Activated T-helper 17 cell treated with anti-CD3 and anti-CD28 coated beads, Interleukin-2, amount 50 U/mL, for 72 hours (primary cell): ENCODE measurements at places on chromosomes 6 and 20. TPM values are rescaled to one million over a fixed set of nuclear protein-coding genes. Genes with fewer than 3 reads are reported as not detected.

- no peak for ATAC-seq
These were observed 136.0 kb downstream of the MMUT start for GRCh38 chr6:49327005-49327404.

GRCh38 chr20:32296412-32296811 is 19.0 kb downstream of the KIF3B start:
- ATAC-seq, result no peak

DNA sequence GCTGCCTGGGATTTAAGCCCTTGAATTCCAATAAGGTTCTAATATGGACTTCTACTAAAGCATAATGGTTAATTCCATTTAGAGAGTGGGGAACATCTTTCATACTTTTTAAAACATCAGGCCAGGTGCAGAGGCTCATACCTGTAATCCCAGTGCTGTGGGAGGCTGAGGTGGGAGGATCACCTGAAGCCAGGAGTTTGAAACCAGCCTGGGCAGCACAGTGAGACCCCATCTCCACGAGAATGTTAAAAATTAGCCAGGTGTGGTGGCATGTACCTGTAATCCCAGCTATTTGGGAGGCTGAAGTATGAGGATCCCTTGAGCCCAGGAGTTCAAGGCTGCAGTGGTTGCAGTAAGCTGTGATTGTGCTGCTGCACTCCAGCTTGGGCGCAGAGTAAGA is 35.0 kb downstream of the E2F3 start:
- no peak for ATAC-seq

GRCh38 chr20:17925141-17925939 is 43.3 kb downstream of the SNX5 start:
- no peak for ATAC-seq

- peak; percentile 45 for ATAC-seq
These were observed 221.3 kb downstream of the GRIK2 start for GRCh38 chr6:101614774-101615173.

- ATAC-seq, result peak; percentile 97
These were observed 101.1 kb downstream of the HIVEP1 start for GRCh38 chr6:12113190-12113577.

DNA sequence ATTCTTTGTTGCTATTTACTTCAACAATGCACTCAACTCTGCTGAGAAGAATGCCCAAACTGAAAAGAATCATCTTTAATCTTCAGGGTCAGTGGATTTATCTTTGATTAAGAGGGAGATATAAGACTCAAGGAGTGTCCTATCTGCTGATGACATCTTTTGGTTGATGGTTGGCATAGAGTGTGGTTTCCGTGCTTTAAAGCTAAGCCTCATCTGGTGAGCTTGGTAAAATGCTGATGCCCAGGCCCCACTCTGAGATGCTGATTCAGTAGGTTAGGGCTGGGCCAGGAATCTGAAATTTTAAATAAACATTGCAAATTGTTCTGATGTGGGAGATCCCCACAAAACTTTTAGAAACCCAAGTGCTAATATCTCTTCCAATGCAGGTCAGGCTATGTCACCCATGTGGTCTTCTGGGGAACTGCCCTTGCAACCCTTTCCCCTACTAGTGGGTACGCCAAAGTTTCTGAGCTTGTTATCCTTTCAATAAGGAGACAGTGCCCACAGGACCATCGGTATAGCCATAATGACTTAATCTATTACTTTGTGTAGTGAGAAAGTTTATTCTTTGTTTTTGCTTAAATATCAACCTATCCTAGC is 68.5 kb upstream of the ARMH2 start:
- ATAC-seq, result no peak

- no peak for ATAC-seq
These were observed 61.0 kb downstream of the PSMG4 start for GRCh38 chr6:3319610-3320200.

DNA sequence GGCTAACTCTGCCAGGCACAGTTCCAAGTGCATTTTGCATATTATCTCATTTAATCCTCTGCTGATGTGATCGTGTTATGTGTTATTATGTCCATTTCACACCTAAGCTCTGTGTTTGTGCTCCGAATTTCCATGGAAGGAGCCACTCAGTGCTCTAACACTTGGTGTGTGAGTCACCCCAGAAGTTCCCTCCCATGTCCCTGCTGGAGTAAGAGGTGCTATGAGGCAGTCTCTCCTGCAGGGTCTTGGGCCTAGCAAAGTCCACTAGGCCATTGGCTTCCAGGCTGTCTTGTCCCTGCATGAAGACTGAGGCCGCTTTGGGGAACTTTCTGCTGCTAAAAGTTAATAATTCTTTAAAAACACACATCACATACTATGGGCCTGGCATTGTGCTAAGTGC is 405.9 kb upstream of the SULF2 start:
- ATAC-seq, result no peak

DNA sequence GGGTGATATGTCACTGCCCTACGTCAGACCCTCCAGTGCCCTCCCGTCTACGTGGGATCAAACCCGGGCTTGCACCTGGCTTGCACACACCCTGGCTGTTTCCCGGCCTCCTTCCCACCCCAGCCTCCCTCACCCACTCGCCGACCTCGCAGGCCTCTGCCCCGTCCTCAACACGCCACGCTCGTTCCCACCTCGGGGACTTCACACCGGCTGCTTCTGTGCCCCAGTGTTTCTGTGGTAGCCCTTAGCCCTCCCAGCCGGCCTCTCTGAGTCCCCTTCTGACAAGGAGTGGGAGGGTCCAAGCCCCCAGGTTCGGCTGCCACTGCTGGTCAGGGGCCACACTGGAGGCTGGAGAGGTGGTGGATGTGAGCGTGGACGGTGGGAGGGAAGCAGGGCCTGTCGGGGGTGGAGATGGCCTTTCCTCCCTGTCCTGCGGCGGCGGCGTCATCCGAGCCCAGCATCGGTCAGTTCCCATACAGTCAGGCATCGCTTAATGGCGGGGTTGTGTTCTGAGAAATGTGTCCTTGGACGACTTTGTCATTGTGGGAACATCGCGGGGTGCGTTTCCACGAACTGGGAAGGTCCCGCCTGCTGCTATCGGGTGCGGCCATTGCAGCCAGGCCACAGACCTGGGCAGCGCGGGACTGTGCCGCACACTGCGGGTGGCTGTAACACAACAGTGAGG is 11.4 kb upstream of the KIF25 start:
- ATAC-seq, result no peak

- ATAC-seq, result no peak
These were observed 19.1 kb upstream of the TSHZ2 start for GRCh38 chr20:52953020-52953419.

GRCh38 chr20:63306673-63307537 is 13.9 kb downstream of the COL20A1 start:
- ATAC-seq, result no peak

GRCh38 chr6:137926985-137927384 is 59.9 kb downstream of the TNFAIP3 start:
- ATAC-seq, result no peak

- no peak for ATAC-seq
These were observed 2.1 kb downstream of the TSPYL4 start for GRCh38 chr6:116251568-116252384.

GRCh38 chr20:47720636-47721427 is 64.4 kb downstream of the SULF2 start:
- no peak for ATAC-seq

DNA sequence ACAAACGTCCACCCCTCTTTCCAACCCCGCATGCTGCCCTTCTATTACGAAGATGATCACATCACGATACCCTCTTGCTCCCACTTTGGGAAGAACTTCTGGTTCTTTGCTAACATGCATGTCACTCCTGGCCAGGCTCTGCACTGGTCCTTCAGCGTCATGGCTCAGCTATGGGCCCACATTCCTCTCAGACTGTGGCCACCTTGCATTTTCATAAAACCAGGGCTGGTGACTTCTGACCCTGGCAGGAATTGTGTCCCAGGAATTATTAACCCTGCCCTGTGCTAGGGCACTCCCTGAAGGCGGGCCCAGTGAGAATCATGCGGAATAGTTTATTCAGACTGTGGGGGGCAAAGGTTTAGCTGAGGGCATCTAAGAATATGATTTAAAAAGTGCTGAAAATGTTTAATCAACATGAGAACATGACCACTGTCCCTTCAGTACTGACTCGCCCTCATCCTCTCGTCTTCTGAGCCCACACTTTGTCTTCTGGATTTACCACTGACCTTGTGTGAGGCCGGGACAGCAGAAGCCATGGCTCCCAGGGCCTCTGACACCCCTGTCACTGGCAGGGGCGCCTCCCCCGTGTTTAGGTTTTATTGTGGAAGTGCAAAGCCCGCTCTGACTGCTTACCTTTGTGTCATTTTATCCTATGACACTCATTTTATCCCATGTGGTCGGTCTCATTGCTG is 38.1 kb upstream of the THBS2 start:
- no peak for ATAC-seq

- no peak for ATAC-seq
These were observed 191.5 kb upstream of the BMP2 start for GRCh38 chr20:6575912-6576401.

- ATAC-seq, result no peak
These were observed 517.5 kb downstream of the PREX1 start for GRCh38 chr20:48310305-48310704.

GRCh38 chr20:1317545-1318255 is 11.2 kb downstream of the SDCBP2 start:
- no peak for ATAC-seq

GRCh38 chr6:81063891-81064290 is 688.6 kb downstream of the TENT5A start:
- no peak for ATAC-seq

GRCh38 chr20:13898012-13898612 is 92.3 kb downstream of the SEL1L2 start:
- ATAC-seq, result no peak

- peak; percentile 88 for ATAC-seq
These were observed 64.7 kb downstream of the KCNS1 start for GRCh38 chr20:45036044-45036755.

- ATAC-seq, result no peak
These were observed 18.6 kb downstream of the PRKN start for GRCh38 chr6:162708971-162709370.

CBFA2T2 gene
- total RNA-seq, result 14.5 TPM

OXT gene
- not detected for total RNA-seq

DEFB124 gene
- total RNA-seq, result not detected

RNF114 gene
- total RNA-seq, result 59.8 TPM

CTSZ gene
- total RNA-seq, result 29.7 TPM

NOX3 gene
- not detected for total RNA-seq

FOXC1 gene
- not detected for total RNA-seq
